A549 (cell line): ENCODE measurements at places on chromosomes 13 and 19. TPM values are rescaled to one million over a fixed set of nuclear protein-coding genes. Genes with fewer than 3 reads are reported as not detected.

SETDB2 gene
- polyA plus RNA-seq: 1.3 to 1.7 TPM (median 1.3 TPM) in 3 replicates

LAIR1 gene
- polyA plus RNA-seq: not detected in 3 replicates

GRCh38 chr19:45469945-45470761 is 2.4 kb downstream of the FOSB start:
- peak; percentile 71 for DNase-seq

GRCh38 chr19:49017666-49018351 is 918 bp upstream of the LHB start:
- DNase-seq: peak; percentile 52

BTBD2 gene
- polyA plus RNA-seq: 26.7 to 32.7 TPM (median 29.6 TPM) in 3 replicates
